ENCODE measurements at places on chromosomes 11 and 22. TPM values are rescaled to one million over a fixed set of nuclear protein-coding genes. Genes with fewer than 3 reads are reported as not detected.

DNA sequence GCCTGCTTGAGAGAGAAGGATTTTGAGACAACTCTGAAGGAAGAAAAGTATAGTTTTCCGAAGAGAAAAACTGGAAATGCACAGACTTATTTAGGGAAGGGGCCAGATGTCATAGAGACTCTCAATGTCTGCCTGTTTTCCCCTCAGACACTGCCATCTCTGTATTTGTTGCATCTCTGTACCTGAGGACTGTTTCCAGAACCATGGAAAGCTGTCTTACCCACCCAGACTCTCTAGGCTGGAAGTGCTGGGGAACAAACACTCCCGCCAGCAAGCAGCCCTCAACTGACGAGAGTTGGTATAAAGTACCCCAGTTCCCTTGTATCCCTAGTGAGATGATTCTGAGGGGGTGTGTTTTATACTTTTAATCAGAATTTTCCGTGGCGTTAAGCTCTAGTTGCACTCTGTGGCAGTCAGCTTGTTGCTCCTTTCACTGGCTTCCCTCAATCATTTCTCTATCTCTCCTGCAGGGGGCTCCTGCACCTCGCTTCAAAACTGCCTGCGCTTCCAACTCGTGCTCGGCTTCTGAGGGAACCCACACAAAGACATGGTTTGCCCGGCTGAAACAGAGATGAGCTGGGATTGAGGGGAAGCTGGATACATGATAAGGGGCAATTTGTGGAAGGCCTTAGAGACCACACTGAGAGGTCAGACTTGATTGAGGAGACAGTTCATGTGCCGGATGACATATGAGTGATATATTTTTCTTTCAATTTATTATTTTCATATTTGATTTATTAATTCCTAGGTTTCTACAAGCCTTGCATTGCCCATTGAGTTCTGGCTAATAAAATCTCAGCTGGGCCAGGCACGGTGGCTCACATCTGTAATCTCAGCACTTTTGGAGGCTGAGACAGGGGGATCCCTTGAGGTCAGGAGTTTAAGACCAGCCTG lies 36.9 kb upstream of the CLPB start:
- DNase-seq = peak; percentile 79

ZNF280B gene
- polyA plus RNA-seq = 5.6 TPM

DNA sequence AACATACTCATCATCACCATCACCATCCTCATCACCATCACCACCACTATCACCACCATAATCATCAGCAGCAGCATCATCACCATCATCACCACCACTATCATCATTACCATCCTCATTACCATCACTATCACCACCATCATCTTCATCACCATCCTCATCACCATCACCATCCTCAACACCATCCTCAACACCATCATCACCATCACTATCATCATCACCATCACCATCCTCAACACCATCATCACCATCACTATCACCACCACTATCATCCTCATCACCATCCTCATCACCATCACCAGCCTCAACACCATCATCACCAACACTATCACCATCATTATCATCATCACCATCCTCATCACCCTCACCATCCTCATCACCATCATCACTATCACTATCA lies 16.6 kb downstream of the RTN4R start:
- DNase-seq = no peak

DNA sequence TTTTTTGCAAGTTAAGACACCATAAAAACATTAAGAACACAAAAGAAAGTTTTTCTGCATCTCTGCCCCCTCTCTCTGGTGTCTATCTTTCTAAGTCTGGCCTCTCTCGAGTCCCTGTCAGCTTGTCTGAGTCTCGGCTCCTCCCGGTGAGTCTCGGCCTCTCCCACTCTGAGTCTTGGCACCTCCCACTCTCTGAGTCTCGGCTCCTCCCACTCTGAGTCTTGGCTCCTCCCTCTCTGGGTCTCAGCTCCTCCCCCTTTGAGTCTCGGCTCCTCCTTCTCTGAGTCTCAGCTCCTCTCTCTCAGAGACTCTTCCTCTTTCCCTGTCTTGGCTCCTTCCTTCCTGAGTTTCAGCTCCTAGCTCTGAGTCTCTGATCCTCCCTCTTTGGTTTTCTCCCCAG lies 72.5 kb upstream of the AMPD3 start:
- no peak for DNase-seq
